Putamen (tissue), 1 donor: ENCODE measurements at places on chromosomes 7 and 10.

GRCh38 chr10:124649214-124649613 lies 95.0 kb downstream of the FAM53B start:
- peak; percentile 83 for DNase-seq

DNA sequence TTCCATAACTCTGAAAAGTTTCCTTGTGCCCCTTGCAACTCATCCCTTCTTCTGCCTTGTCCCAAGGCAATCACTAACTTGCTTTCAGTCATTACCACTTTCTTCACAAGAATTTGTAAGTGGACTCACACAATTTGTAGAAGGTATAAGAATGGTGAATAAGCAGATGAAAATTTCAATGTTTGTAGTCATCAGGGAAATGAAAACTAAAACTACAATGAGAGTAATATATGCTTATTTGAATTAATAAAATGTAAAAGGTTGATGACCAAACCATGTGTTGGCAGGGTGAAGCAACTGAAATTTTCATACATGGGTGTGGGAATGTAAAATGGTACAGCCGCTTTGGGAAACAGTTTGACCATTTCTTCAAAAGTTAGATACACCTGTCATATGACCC lies 79.7 kb downstream of the GNAT3 start:
- DNase-seq: no peak

DNA sequence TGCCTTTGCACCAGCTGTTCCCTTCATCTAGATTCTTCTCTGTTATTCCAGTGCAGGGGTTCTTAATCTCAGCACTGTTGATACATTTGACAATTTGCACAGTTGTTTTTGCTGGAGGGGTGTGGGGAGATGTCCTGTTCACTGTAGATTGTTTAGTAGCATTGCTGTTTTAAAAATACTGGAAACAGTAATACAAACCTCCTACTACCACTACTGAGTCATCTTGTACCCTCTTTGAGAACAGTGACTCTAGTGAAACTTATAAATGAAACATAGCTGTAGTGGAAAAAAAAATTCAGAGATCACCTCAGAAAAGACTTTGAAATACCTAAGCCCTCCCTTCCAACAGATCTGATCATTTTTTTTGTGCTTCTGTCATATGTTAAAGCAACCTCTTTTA lies 154.8 kb upstream of the TMEM196 start:
- DNase-seq: no peak

- no peak for DNase-seq
Observed at GRCh38 chr10:129761981-129762956, 201.8 kb downstream of the EBF3 start.

DNA sequence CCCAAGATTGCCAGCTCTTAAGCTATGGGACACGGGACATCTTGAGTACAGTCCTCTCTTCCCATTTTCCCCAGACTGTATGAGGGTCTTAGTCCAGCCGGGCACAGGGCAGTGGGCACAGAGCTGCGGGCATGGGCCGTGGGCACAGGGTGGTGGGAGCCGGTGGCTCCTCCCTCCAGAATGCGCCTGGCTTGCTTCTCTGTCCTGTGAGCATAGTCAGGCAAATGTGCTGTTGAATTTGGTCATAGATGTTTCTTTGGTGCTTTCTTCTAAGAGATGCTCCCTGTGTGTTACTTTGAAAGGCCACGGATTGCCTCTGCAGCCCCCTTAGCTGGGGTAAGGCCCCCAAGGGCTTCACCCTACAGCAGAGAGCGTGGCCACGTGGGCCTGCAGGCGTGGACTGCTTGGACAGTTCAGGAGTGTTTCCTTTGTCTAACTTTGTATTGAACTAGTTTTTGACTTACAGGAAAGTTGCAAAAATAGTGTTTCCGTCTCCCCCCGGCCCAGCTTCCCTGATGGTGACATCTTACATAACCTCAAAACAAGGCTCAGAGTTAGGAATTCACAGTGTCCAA lies 24.7 kb downstream of the LRRC27 start:
- no peak for DNase-seq

DNA sequence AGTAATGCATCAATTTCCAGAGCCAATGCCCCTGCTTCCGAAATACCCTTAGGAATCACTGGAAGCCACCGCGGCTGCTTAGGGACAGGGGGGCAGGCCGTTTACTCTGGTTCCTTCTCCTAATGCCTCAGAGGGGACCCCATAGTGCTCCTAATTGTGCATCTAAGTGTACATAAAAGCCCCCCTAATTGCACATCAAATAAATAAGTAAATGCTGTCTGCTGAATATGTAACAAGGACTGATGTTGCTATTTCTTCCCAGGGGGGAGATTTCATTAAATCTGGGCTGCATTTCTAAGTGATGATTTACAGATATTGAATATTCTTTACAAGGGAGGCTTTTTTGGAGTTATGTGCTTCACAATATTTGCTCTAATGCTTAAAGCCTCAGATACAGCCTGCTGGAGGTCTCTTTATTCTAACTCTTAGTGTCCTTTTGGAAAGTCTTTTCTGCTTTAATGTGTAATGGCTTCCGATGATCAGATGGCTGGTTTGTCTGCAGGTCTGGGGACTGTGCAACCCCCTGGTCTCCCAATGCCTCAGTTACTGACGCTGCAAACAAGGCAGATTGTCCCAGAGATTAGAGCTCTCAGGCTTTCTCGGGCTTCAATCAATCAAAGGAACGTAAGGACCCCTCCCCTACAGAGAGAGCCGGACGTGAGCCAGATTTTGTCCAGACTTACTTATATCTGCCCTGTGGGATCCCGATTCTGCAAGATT lies 143.0 kb downstream of the PRPF18 start:
- no peak for DNase-seq

- no peak for DNase-seq
Observed at GRCh38 chr7:957418-958220, 3.1 kb upstream of the ADAP1 start.

DNA sequence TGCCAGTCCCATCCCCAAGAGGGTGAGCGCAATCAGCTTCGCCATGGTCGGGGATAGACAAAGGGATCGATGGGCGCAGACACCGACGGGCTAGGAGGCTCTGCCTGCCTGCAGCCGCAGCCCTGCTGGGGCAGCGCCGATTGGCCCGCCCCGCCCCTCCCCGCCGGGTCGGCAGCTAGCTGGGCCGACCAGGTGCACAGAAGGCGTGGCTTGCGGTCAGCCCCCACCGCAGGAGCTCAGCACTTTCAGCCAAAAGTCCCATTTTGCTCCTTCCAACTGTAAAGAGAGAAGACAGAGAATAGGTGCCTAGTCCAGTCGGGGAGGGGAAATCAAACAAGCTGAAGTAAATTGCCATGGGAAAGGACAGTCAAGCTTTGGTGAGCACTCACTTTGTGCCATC lies at the start of gene PON1:
PON1 (minus strand) TSS at position 102 of the 400 bp plus-strand sequence; CDS start at position 45, 57 bp downstream.
- no peak for DNase-seq

GRCh38 chr7:101390901-101391301 lies 28.2 kb downstream of the COL26A1 start:
- DNase-seq: peak; percentile 4

DNA sequence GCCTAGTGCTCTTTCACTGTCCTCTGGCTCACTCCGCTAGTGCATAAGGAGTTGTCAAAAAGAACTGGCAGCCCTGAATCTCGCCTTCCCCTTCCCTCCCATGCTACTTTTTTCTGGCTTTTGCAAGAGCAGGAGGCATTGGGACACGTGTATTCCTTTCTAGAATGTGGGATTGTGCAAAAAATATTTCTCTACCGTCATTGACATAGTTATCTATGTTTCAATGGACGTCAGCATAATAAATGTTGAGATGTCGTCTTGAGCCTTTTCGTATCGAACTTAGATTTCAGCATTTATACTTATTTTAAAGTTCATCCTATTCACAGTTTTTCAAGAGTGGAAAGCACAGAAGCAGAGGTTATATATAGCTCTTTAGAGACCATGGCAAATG lies 727 bp downstream of the ING3 start:
- DNase-seq: no peak

DNA sequence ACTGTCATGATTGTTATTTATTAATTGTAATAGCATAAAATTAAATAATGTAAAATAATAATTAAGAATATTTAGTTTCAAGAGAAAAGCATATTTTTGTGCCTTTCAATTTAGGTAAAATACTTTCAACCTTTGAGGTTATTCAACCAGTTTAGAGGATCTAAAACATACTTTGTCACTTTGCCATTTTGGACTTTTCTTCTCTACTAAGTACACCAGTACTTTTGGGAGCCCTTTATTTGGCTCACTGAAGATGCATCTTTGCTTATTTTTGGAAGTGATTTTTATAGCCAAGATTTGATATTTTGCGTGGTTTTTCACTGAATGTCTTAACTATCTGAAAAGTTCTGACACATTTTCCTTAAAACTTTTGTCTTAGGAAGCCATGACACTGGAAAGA lies 860.5 kb downstream of the SORCS1 start:
- no peak for DNase-seq

- DNase-seq: peak; percentile 73
Observed at GRCh38 chr7:41943094-41943577, 240.2 kb upstream of the INHBA start.
